ENCODE measurements at places on chromosomes 6 and 20.

GRCh38 chr6:119791736-119792135 lies 442.2 kb upstream of the MAN1A1 start:
- DNase-seq, result no peak

DNA sequence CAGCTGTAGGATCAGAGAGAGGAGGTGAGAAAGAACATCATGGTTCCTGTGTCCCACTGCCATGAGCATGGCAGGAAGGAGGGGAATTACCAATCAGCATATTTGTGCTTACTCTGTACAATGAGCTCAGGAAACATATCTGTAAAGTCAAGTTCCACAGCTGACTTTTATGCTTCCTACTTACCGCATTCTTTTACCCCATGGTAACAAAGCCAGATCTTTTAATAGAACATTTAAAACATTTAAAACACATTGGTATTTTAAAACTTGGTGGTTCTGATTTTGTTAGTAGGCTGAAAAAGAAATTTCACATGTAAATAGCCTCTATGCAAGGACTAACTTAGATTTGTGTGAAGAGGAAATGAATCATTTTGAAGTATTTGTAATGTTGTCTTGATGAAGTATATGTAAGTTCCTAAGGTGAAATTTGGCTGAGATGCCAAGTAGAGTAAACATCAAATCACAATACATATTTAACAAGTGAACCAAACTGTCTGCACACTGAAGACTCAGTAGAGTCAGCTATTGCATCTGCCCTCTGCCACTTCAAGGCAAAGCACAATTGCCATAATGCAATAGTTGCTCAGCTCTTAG lies 114.7 kb downstream of the GJA10 start:
- no peak for DNase-seq

GRCh38 chr6:162653808-162654207 lies 73.8 kb downstream of the PRKN start:
- no peak for DNase-seq

DNA sequence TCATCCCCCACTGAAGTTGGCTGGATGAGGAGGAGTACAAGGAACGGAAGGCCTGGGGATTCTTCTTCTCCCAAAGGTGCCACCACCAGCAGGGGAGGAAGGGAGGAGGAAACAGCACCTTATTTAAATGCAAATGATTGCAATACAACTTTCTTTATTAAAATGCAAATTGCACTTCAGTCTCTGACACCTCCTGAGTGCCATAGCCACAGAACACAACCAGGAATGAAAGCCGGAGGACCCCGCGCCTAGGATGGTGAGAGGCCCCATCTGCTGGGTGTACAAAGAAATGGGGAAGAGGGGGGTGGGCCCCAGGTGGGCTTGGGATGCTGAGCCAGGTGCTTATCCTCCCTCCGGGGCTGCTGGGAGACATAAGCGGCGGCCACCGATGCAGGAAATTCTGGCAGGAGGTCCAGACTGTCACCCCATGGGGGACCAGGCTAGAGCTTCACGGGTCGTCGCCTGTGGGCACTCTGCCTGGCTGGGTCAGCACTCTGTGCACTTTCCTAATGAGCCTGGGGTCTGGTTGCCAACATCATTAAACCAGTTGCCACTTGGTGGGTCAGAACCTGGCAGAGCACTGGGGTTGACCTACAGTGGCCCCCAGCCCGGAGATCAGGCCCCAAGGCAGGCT lies 154.2 kb upstream of the MLN start:
- no peak for DNase-seq

DNA sequence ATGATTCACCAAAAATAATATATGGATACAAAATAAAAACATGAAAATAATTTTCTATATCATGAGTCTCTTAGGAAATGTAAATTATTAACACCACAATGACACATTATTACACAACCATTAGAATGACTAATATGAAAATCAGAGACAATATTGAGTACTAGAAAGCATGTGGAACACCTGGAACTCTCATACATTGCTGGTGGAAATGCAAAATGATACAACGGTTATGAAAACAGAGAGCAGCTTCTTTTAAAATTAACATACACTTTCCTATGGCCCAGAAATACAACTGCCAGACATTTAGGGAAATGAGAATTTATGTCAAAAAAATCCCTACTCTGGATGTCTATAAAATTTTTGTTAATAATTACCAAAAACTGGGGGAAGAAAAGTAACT lies 853.3 kb upstream of the MAN1A1 start:
- DNase-seq, result no peak

GRCh38 chr6:133857696-133858095 lies 31.2 kb upstream of the TCF21 start:
- no peak for DNase-seq

DNA sequence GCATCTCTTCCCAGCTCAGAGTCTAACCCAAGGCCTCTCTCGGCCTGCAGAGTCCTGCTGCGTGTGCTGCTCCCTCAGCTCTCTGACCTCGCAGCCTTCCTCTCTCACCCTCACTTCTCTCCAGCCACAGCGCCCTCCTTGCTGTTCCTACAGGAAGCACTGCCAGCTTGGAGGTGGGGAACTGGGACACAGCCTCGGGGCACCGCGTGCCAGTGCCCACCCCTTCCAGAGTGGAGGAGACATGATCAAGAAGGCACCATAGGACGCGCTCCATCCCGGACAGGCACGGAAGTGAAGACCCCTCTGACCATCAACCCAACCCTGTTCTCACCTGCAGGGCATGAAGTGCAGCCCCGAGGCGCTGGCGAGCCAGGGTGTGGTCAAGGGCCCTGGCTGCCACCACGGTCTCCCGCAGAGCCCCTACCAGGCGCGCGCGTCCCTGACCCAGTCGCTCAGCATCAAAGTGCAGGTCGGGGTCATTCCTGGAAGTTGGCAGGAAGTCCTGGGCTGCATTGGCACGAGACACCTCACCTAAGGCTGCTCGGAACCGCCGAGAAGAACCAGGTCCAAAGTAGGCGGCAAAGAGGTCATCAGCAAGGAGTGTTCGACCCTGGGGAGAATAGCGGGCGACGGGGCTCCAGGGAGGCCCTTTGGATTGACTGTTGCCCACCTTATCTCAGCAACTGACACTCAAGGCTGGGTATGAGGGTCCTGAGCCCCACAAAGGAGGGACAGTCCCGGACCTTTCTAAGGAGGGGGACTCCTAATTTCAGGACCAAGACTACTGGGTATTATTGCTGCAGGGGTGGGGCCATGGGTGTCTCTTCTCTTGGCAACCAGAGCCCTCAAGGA lies 1.3 kb downstream of the VWA7 start:
- DNase-seq, result no peak

DNA sequence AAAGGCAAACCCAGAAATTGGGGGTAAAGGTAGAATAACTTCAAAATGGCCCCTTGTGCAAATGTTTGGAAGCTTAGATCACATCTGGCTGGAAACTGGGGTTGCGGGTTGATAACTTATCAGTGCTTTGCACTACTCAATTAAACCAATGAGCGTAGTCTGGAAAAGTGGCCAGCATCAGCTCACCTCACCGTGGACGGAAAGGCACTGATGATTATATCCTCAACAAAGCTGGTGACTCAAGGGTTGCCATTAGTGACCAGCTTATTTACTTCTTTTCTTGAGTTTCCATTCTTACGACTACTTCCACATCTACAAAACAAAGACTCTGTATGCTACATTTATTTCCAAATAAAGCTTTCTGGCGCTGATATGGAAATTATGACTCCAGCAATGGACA lies 198.5 kb upstream of the HEY2 start:
- no peak for DNase-seq

GRCh38 chr20:32539026-32539816 lies 45.9 kb downstream of the NOL4L start:
- DNase-seq, result no peak

- no peak for DNase-seq
Measured at GRCh38 chr6:143598466-143599080, 79.2 kb upstream of the PHACTR2 start.

DNA sequence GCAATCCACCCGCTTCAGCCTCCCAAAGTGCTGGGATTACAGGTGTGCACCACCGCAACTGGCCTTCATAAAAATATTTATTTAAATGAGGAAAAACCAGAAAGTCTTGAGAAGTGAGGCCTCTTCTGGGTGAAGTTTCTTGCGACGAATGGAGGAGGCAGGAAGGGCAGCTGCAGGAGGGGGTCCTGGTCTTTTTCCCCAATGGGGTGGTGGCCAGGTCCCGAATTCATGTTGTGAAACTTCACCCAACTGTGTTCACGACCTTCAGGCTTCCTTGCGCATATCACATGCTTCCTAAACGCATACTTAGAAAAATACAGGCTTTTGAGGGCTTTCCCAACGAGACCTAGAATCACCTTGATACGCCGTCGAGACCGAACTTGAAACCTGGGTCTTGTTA lies 145.1 kb downstream of the CDH4 start:
- no peak for DNase-seq

GRCh38 chr6:24207413-24207812 lies 81.4 kb downstream of the NRSN1 start:
- DNase-seq, result no peak

DNA sequence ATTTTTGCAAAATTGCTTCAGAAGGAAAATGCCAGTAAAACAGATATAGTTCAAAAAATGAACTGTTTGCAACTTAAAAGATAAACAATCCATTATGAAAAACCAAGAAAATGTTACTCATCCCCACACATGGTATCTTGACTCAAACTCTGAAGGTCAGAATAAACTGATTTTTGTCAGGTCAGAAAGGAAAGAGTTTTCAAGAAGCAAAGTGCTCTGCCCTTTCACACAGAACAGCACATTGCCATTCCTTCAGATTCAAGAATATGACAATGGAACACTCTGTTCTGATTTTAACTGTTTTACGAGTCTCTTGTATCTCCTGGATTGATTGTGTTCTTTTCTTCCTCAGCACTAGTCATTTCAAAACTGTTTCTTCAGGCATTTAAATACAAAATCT lies 33.8 kb upstream of the NT5E start:
- no peak for DNase-seq

- DNase-seq, result no peak
Measured at GRCh38 chr6:95576998-95577303, 384 bp upstream of the MANEA start.

GRCh38 chr6:137904822-137905617 lies 38.0 kb downstream of the TNFAIP3 start:
- DNase-seq, result no peak
